Breast epithelium (tissue), 4 donors: ENCODE measurements at places on chromosomes 1 and 21.

DNA sequence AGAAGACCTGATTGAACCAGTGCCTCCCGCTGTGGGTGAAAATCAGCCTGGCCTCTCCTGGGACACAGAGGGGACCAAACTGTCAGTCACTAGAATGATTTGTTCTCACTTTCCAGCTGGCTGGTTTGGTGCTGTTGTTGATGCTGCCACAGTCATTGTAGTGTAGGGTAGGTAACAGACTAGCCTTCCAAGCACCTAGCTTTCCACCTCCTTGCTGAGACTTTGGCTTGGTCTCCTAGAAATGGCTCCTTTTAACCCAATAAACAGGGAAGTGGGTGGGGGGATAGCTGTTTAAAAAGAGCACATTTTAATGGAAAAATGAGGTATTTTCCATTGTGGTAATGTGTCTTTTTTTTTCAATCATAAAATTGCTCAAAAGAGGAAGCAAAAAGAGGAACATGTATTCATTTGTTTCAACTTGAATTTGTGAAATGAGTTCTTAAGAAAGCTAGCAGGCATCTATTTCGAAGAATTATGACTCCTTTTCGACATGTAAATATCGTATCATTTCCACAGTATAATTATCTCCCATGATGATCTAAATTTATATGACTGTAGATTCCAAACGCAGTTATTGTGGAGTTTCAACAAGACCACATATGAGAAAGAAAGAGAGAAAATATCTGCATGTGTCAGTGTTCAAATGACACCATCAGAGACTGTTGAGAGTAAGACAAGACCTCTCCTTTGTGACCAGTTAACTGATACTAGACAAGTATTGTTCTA lies 190.1 kb downstream of the HLX start:
- no peak for DNase-seq

GRCh38 chr1:109629372-109630030 lies 9.9 kb downstream of the AMPD2 start:
- DNase-seq = no peak

- peak; percentile 19 for DNase-seq
Observed at GRCh38 chr1:171898941-171899340, 57.6 kb downstream of the DNM3 start.

DNA sequence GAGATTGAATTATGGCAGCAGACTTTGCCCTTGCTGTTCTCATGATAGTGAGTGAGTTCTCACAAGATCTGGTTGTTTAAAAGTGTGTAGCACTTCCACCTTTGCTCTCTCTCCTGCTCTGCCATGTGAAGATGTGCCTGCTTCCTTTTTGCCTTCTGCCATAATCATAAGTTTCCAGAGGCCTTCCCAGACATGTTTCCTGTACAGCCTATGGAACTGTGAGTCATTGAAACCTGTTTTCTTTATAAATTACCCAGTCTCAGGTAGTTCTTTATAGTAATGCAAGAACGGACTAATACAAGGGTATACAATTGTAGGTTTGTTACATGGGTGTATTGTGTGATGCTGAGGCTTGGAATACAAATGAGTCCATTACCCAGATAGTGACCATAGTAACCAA lies 4.2 kb downstream of the SPRR1B start:
- DNase-seq = no peak

DNA sequence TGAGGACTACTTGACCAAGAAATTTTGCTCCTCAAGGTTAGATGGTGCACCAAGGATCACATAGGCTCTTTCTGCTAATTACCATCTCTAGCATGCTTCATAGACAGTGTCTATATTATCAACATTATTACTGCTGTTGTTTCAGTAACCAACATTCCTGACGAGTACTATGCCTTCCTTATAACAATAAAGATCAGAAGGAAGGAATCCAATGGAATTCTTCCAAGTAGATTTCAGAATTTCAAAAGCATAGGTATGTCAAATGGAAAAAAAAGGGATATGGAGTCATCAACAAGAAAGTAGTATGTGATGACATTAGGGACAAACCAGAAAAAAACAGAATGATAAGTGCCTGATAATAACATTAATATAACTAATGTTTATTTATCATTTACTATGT lies 39.6 kb upstream of the LPGAT1 start:
- DNase-seq = no peak

- DNase-seq = no peak
Observed at GRCh38 chr1:19433719-19433998, 51.7 kb downstream of the CAPZB start.

DNA sequence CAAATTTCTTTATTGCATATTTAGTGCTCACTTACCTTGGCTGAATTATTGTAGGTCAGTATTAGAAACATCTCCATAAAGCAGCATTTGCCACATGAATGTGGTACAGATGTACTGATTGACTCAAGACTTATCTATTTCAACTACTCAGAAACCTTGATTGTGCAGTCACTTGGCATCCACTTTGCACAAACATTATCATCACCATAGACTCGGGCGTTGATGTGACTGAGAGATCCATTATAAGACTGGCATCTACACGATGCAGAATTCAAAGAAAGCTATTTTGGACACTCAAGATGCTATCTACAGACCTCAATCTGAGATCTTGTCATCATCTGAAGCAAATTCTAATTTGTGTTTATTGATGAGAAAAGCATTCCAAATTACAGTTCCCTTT lies 102.8 kb upstream of the USP25 start:
- DNase-seq = no peak

DNA sequence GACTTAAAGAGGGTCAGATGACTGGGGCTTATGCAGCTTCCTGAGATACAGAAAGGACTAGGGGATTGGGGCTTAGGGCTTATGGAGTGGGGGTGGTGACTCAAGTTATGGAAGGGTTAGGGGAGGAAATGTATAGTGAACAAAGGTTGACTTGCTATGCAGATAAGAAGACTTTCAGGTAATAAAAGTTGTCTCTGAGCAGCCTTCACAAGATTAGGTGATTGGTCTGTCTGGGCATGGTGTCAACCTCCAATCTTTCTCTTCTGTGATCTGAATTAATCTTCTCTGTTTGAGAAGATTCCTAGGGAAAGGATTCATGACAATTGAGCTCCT lies 436.5 kb downstream of the SIPA1L2 start:
- DNase-seq = no peak

GRCh38 chr1:15460708-15461095 lies 4.2 kb downstream of the CELA2A start:
- DNase-seq = no peak

DNA sequence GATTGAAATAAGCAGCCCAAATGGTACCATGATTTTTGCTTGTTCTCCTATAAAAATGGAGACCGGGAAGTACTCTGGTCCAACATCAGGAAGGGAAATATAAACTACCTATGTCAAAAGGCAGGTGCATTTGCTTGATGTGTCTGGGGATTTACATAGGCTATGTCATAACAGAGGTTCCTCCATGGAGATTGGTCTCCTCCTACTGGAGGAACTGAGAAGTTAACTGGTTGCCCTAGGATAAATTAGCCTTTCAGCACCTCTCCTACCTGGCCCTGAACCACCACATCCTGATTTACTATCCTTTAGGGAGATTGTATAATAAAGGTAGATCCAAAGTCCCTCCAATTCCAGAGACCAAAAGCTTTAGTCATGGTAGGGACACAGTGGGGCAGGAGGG lies 1109.3 kb upstream of the B3GALT2 start:
- DNase-seq = no peak

GRCh38 chr1:16300436-16300835 lies 51.8 kb downstream of the FBXO42 start:
- DNase-seq = no peak

GRCh38 chr1:44501047-44501890 lies 96.2 kb downstream of the RNF220 start:
- no peak for DNase-seq
